Naive thymus-derived CD4-positive, alpha-beta T cell (primary cell): ENCODE measurements at places on chromosomes 16 and 17.

DNA sequence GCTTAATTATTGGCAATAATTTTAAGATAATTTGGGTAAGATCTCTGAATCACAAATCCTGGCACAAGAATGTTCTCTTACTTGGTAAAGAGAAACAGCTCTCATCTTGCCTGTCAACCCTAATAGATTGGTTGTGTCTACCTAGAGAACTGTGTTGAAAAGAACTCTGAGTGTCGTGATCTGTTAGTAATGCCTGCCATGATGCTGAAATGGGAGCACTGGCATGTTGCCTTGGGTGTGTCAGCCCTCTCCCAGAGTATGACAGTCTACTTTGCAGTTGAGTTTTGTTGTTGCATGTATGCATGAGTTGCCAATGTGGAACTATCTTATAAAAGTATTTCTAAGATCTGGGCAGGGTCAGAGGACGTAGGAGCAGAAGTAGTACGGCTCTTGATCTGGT lies 221.4 kb downstream of the MAF start:
- H3K27me3 ChIP-seq, result no peaks in the 10 kb centered on the region
- H3K4me1 ChIP-seq, result peaks cover 31% of the 10 kb centered on the region
- no peak overlapping the region for H3K4me3 ChIP-seq
- no peaks in the 10 kb centered on the region for H3K36me3 ChIP-seq

- H3K27ac ChIP-seq, result no peak overlapping the region
- DNase-seq, result no peak
- H3K36me3 ChIP-seq, result no peaks in the 10 kb centered on the region
- H3K4me3 ChIP-seq, result no peak overlapping the region
- H3K4me1 ChIP-seq, result no peaks in the 10 kb centered on the region
Observed at GRCh38 chr17:61286449-61286848, 113.2 kb upstream of the TBX2 start.

- H3K27ac ChIP-seq, result no peak overlapping the region
- no peak for DNase-seq
- no peaks in the 10 kb centered on the region for H3K36me3 ChIP-seq
- no peak overlapping the region for H3K4me3 ChIP-seq
- no peaks in the 10 kb centered on the region for H3K27me3 ChIP-seq
- H3K4me1 ChIP-seq, result no peaks in the 10 kb centered on the region
Observed at GRCh38 chr17:48873696-48874443, 18.7 kb upstream of the ATP5MC1 start.

GRCh38 chr16:70572050-70572925 lies 48.7 kb downstream of the SF3B3 start:
- H3K36me3 ChIP-seq, result peaks cover 35% of the 10 kb centered on the region
- no peak overlapping the region for H3K27ac ChIP-seq
- H3K4me3 ChIP-seq, result no peak overlapping the region

GRCh38 chr16:72989579-72990551 lies 58.1 kb downstream of the ZFHX3 start:
- H3K36me3 ChIP-seq, result no peaks in the 10 kb centered on the region
- no peak overlapping the region for H3K27ac ChIP-seq
- no peaks in the 10 kb centered on the region for H3K27me3 ChIP-seq
- no peaks in the 10 kb centered on the region for H3K4me1 ChIP-seq
- DNase-seq, result no peak

GRCh38 chr16:75310541-75310940 lies 59.1 kb upstream of the BCAR1 start:
- H3K4me3 ChIP-seq, result no peak overlapping the region
- H3K27ac ChIP-seq, result no peak overlapping the region
- no peaks in the 10 kb centered on the region for H3K27me3 ChIP-seq
- H3K36me3 ChIP-seq, result peaks cover 5% of the 10 kb centered on the region
- H3K4me1 ChIP-seq, result peaks cover 5% of the 10 kb centered on the region

DNA sequence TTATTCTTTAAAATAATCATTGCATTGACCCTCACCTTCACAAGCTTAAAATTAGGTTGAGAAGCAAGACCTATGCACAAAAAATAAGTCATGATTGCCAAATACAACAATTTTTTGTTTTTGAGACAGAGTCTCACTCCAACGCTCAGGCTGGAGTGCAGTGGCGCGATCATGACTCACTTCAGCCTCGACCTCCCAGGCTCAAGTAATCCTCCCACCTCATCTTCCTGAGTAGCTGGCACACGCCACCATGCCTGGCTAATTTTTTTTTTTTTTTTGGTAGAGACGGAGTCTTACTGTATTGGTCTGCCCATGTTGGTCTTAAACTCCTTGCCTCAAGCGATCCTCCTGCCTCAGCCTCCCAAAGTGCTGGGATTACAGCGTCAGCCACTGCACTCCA lies 24.2 kb downstream of the ZNF652 start:
- no peak overlapping the region for H3K4me3 ChIP-seq
- no peaks in the 10 kb centered on the region for H3K36me3 ChIP-seq
- H3K27me3 ChIP-seq, result no peaks in the 10 kb centered on the region

- no peak for DNase-seq
- no peaks in the 10 kb centered on the region for H3K36me3 ChIP-seq
- H3K27me3 ChIP-seq, result no peaks in the 10 kb centered on the region
- no peak overlapping the region for H3K4me3 ChIP-seq
- no peak overlapping the region for H3K27ac ChIP-seq
Observed at GRCh38 chr17:77312786-77313599, 172.2 kb downstream of the SEC14L1 start.

DNA sequence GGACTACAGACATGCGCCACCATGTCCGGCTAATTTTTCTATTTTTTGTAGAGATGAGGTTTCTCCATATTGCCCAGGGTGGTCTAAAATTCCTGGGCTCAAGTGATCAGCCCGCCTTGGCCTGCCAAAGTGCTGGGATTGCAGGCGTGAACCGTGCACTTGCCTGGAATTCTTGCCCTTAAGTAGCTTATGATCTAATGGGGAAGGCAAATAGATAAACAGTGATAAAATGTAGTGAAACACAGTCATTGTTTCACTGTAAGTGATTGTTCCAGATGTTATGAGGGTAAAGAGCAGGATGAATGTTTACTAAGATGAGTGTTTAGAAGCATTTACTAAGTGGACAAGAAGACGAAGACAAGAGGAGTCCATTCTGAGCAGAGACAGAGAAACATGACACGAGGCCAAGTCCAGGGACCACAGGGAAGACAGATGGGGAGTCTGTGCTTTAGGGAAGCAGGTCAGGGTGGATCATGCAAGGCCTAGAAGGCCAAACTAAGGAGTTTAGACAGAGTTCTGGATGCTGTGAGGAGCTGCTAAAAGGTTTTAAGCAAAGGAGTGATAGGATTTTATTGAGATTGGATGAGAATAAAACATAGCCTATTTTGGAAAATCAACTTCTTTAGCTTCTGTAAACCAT lies 36.9 kb downstream of the YPEL2 start:
- no peak overlapping the region for H3K27ac ChIP-seq
- peaks cover 67% of the 10 kb centered on the region for H3K4me1 ChIP-seq
- no peak overlapping the region for H3K4me3 ChIP-seq

DNA sequence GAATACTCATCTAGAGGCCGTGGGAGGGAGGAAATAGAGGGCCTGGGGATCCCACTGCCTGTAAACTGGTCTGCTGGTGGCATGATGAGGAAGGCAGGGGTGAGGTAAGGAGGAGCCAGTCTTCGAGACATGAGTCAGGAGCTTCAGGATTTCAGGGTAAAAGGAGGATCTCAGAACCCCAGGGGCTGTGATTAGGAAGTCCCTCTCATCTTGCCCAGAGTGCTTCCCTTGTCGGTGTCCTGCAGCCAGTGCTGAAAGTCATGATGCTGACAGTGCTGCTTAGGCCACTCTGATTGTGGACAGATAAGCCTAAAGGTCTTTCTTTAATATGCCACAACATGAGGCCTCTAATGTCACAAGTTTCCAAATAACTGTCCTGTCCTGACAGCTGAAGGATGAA lies 29.6 kb downstream of the COG4 start:
- no peaks in the 10 kb centered on the region for H3K4me1 ChIP-seq
- no peak for DNase-seq
- H3K4me3 ChIP-seq, result no peak overlapping the region
- no peaks in the 10 kb centered on the region for H3K27me3 ChIP-seq
- no peaks in the 10 kb centered on the region for H3K36me3 ChIP-seq

- H3K4me3 ChIP-seq, result no peak overlapping the region
- no peak overlapping the region for H3K27ac ChIP-seq
- DNase-seq, result no peak
Observed at GRCh38 chr17:27896701-27897100, 3.5 kb upstream of the LYRM9 start.

GRCh38 chr17:65978871-65979270 lies 213.1 kb downstream of the CEP112 start:
- H3K36me3 ChIP-seq, result no peaks in the 10 kb centered on the region
- no peaks in the 10 kb centered on the region for H3K4me1 ChIP-seq
- no peak for DNase-seq
- H3K27ac ChIP-seq, result no peak overlapping the region

GRCh38 chr17:64262198-64262999 lies 661 bp downstream of the TEX2 start:
- H3K36me3 ChIP-seq, result peaks cover 5% of the 10 kb centered on the region
- H3K4me3 ChIP-seq, result peak overlapping the region; percentile 68
- peaks cover 18% of the 10 kb centered on the region for H3K4me1 ChIP-seq
- H3K27me3 ChIP-seq, result no peaks in the 10 kb centered on the region

DNA sequence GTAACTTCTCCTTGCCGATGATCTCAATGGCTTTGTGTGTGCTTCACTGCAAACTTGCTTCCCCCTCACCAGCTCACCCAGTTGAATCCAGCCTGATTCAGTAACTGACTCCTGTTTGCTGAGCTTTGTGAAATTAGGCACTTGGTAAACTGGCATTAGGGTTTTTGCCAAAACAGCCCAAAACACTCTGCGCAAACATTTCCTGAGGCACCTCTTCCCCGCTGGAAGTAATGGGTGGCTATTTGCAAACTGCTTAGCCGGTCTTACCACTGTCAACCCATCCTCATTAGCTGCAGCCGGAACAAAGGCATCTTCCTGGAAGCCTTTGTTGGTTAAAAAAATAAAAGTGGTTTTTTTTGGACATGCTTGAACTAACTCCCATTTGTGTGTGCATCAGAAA lies 353.2 kb downstream of the MAF start:
- H3K27ac ChIP-seq, result no peak overlapping the region
- no peaks in the 10 kb centered on the region for H3K4me1 ChIP-seq
- no peak for DNase-seq
- no peaks in the 10 kb centered on the region for H3K27me3 ChIP-seq
- H3K36me3 ChIP-seq, result no peaks in the 10 kb centered on the region

DNA sequence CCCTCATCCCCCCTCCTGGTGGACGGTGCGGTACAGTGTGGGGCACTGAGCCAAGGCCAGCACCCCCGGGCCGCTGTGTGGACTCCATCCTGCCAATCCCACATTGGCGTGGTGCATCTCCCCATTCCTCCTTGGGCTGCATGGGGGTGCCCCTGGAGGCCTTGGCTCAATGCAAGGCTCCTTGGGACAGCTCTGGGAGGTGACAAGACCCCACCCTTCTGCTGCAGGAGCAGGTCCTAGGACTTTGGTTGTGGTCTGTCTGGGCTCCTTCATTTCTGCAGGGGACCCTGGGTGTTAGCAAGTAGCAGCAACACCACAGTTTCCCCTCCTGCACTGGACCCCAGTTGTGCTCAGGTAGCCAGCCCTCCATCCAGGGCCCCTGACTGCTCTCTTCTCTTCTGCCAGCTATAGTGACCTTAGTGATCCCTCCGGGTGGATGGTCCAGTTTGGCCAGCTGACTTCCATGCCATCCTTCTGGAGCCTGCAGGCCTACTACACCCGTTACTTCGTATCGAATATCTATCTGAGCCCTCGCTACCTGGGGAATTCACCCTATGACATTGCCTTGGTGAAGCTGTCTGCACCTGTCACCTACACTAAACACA lies 1.3 kb downstream of the PRSS21 start:
- H3K4me3 ChIP-seq, result no peak overlapping the region
- H3K27ac ChIP-seq, result no peak overlapping the region
- no peaks in the 10 kb centered on the region for H3K36me3 ChIP-seq
- H3K4me1 ChIP-seq, result no peaks in the 10 kb centered on the region

DNA sequence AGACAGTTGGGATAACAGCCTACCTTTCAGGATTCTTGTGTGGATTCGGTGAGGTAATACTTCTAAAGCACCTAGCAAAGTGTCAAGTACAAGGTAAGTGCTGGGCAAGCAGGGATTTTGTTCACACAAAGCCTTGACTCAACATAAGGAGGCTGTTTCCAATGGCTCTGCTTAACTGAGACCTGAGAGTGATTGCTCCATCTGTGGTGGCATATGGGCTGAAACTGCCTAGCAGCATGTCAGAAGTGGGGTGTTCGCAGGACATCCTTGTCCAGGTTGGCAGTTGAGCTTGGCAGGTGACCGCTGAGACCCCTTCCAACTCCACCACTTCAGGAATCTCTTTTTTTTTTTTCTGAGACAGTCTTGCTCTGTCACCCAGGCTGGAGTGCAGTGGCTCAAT lies 19.8 kb downstream of the IL4R start:
- H3K36me3 ChIP-seq, result peaks cover 69% of the 10 kb centered on the region
- no peaks in the 10 kb centered on the region for H3K4me1 ChIP-seq
- H3K4me3 ChIP-seq, result no peak overlapping the region
- no peak for DNase-seq
- H3K27me3 ChIP-seq, result no peaks in the 10 kb centered on the region
